ENCODE measurements at places on chromosomes 6 and 20.

DNA sequence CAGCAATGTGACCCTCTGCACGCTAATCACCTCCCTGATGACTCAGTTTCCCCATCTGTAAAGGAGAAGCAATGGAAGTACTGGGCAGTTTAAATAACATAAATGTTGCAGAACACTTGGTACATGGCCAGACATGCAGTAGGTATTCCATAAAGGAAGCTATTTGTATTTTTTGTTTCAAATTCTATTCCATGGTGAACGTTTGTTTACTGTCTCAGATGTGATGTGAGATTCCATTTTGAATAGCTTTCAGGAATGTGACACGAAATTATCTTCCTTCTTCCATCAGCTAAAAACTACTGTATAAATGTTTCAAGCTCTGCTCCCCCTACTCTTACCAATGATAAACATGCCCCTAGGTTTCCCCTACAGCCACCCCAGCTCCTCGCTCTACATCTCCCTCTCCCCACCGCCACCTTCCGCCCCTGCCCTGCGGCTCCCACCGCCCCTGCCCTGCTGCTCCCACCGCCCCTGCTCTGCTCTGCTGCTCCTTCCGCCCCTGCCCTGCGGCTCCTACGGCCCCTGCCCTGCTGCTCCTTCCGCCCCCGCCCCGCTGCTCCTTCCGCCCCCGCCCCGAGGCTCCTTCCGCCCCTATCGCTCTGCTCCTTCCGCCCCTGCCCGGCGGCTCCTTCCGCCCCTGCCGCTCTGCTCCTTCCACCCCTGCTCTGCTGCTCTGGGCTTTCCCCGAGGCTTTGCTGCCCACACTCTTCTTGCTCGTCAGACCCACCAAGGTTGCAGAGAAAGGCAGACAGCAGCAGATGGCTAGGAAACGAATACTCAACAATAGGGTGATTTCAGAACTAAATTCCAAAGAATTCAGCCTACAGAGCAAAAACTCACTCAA is 78.9 kb downstream of the THBS2 start:
- no peak for DNase-seq

GRCh38 chr6:8057793-8058192 is 6.4 kb downstream of the BLOC1S5 start:
- DNase-seq = no peak

- DNase-seq = no peak
Observed at GRCh38 chr6:37704923-37705238, 7.2 kb upstream of the MDGA1 start.

GRCh38 chr20:35091816-35092523 is 637 bp downstream of the TRPC4AP start:
- DNase-seq = peak; percentile 28

DNA sequence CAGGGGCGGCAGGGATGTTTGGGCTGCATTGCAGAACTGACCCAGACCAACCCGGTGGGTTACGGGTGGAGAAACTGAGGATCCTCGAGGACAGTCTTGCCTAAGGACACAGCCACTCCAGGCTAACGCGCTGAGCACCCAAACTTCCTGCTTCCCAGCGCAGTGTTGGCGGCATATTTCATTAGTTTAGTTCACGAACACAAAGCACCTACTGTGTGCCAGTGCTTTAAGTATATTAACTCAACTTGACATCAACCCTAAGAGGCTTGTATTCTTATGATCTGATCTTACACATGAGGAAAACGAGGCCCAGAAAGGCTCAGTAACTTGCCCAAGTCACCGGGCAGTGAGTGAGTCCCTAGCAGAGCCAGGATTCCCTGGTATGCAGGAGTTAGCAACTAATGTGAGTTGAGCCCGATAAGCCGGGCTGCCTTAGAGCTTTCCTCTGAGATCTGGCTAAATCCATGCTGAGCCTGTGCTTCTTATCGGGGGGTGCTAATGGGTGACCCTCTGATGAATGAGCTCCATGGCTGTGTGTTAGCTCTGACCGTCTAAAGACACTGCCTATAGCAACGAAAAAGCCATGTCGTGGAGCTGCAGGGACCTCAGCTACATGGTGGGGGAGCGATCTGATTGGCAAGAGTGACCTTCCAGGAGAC is 92.7 kb downstream of the CD40 start:
- no peak for DNase-seq

DNA sequence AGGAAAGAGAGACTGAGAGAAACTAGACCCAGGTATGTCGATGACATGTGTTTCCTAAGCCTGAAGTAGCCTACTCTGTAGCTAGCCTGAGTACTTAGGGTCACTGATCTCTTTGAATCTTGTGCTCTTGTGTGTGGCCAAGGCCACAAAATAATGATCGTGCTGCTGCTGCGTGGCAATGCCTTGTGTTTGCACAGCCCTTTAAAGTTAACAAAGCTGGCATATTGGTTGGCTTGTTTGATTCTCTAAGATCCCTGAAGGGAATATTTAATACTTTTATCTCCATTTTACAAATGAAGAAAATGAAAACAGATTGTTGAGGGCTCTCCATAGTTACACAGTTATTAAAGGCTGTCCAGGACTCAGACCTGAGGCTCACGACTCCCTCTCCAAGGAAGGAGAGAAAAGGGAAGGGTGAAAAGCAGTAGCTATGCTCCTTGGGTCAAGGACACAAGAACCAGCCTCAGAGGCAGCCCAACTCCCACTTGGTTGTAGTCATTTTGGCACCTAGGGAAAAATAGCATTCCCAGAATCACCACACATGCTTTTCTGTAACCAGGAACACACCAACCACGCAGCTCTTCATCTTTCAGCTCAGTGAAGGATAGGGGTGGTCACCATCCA is 130.7 kb downstream of the LRFN2 start:
- no peak for DNase-seq

DNA sequence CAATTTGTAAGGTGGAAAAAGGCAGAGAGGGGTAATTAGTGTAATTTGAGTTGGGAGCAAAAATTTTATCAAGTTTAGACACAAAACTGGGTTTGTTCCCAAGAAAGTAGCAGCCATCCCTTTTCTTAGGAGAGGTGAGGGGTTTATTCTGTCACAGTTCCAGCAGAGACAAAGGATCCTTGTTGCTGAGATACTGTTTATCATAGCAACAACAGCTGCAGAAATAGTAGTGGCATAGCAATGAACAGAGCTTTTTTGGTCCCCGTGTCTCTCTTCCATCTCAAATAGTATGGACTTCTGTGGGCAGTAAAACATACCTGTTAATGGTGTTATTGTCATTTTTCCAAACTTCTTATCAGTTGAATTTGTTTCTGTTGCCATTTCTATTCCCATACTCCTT is 23.9 kb downstream of the ZKSCAN8 start:
- no peak for DNase-seq

DNA sequence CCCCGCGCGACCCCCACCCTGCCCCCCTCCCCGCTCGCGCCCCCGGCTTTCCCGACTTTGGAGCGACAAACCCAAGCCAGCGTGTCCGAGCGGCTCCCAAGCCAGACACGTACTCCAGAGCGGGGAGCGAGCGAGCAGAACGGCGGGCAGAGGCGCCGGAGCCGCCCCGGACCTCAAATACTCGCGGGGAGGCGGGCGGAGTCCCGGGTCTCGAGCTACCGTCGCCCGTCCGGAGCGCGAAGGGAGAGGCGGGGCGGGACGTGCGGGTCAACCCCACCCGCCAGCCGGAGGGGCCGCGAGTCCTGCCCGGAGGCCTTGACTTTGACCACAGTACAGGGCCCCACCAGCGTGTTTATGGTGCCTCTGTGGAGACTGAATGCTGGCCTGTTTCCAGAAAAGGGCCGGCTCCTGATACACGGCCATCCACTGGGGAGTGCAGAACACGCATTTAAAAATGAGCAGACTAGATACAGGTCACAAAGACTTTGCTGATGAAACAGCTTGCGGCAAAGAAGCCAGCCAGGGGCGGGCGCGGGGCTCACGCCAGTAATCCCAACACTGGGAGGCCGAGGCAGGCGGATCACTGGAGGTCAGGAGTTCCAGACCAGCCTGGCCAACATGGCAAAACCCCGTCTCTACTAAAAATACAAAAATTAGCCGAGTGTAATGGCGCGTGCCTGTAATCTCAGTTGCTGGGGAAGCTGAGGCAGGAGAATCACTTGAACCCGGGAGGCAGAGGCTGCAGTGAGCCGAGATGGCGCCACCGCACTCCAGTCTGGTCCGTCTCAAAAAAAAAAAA is at the start of gene SERPINB6:
Gene SERPINB6 (minus strand): TSS at position 148 of the 799 bp plus-strand sequence. CDS start 12,235 bp downstream, outside the sequence.
- DNase-seq = peak; percentile 35

DNA sequence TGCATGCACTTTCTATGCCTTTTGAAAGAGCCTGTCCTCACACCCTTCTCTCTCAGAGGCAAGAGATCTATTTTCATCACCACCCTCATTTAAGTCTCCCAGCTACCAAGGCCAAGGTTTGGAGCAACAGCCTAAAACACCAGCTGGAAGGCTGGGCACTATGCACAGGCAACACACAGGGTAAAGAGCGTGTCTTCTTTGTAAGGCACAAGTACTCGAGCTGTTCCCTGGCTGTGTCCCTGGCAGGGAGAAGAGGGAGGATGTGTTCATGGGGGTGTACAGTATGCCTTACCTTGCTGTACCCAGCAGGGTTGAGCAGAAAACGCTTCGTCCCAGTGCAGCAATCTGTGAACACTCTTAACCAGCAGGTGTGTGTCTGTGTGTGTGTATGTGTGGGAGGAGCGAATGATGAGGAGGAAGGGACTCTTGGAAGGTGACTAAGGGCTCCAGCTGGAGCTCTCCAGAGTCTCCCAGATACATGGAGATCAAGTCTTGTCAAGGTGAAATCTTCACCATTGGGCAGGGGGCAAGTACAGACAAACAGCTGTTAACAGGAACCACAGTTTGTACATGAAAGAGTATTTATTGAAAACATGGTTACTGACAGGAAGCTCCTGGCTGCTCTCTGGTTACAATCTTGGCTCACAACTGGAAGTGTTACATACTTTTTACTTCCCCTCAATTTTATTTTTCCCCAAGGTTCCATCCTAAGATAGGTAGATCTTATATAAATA is 40.8 kb downstream of the ELMO2 start:
- no peak for DNase-seq

DNA sequence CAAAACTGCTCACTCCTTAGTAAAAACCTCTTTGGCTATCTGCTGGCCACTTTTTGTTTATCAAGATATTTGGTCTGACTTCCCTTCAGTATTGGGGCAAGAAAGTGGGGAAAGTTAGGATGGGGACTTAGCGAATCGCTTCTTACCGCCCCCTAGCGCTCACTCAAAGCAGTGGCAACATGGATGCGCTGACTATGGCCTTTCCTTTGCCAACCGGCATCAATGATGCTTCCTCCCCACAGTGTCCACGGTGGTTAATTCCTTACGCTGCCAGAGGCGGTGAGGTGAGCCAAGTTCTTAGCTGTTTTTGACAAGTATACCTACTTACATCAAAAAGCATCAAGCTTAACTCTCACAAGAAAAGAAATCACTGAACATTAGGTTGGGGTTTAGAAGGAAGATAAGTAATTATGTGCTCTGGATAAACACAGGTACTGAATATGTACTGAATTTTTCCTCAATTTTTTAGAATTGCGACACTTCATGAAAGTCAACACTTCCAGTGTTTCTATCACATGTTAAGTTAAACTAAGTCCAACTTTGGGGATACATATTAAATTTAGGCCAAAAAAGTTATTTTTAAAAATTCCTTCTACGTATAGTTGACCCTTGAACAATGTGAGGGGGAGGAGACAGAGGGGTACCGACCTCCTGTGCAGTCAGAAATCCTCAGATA is 86.7 kb downstream of the GMDS start:
- DNase-seq = peak; percentile 15

DNA sequence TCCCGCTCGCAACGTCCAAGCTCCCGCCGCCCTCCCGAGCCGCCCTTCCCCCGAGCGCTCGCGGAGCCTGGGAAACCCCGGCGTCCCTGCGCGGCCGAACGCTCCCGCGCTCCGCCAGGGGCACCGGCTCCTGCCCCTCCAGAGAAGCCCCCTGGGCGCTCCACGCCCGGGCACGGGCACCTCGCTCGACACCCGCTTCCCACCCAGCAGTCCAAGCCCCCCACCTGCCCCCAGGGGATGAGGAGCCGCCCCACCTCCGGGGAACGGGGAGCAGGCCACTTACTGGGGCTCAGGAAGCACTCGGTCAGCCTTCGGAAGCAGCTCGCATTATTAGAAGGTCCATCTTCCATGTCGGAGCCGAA is 1.4 kb downstream of the PDE10A start:
- no peak for DNase-seq

GRCh38 chr6:36126121-36126520 is 4.2 kb upstream of the MAPK13 start:
- no peak for DNase-seq

DNA sequence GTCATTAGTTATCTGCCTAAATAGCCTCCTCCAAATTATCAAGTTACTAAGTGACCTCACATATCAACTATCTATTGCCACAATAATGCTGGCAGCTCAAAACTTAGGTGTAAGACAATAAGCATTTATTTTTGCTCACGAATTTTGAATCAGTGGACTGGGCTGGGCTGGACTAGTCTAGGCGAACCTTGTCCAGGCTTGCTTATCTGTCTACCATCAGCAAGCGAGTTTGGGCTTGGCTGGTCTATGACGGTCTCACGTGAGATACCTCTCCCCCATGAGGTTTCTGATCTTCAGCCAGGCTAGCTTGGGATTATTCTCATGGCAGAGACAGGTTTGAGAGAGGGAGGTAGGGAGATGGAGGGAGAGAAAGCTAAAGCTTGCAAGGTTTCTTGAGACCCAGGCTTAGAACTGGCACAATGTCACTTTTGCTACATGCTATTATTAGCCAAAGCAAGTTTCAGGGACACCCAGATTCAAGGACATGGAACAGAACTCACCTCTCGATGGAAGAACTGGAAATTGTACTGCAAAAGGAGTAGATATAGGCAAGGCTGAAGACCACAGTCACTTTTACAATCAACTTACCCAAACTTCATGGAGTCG is 80.9 kb downstream of the WASF1 start:
- DNase-seq = no peak

DNA sequence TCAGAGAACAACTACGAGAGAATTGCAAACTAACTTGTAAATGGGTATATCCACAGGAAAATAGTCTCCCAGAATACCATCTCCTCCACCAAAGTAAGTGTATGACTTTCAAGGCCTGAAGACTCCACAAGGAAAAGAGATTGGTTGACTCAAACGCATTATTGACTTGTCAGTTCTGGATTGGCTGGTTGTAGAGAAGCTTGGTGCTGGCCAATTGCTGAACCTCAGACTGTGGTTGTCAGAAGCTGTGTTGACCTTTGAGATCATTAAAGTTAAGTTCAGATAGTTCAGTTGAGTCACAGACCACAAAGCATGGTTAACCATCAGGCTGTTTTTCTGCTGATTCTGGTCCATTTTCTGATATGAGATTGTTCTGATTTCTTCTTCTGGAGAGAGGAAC is 388.3 kb downstream of the BMP2 start:
- DNase-seq = no peak

GRCh38 chr20:49591217-49591865 is 23.4 kb upstream of the PTGIS start:
- DNase-seq = no peak

GRCh38 chr6:125252891-125253290 is 48.9 kb downstream of the HDDC2 start:
- DNase-seq = peak; percentile 42

- DNase-seq = no peak
Observed at GRCh38 chr20:48787861-48788375, 39.9 kb downstream of the PREX1 start.

- no peak for DNase-seq
Observed at GRCh38 chr20:41380551-41381193, 14.1 kb upstream of the EMILIN3 start.

Measured in kidney glomerular epithelial cell (primary cell).